ENCODE measurements at places on chromosomes 2 and 18.

DNA sequence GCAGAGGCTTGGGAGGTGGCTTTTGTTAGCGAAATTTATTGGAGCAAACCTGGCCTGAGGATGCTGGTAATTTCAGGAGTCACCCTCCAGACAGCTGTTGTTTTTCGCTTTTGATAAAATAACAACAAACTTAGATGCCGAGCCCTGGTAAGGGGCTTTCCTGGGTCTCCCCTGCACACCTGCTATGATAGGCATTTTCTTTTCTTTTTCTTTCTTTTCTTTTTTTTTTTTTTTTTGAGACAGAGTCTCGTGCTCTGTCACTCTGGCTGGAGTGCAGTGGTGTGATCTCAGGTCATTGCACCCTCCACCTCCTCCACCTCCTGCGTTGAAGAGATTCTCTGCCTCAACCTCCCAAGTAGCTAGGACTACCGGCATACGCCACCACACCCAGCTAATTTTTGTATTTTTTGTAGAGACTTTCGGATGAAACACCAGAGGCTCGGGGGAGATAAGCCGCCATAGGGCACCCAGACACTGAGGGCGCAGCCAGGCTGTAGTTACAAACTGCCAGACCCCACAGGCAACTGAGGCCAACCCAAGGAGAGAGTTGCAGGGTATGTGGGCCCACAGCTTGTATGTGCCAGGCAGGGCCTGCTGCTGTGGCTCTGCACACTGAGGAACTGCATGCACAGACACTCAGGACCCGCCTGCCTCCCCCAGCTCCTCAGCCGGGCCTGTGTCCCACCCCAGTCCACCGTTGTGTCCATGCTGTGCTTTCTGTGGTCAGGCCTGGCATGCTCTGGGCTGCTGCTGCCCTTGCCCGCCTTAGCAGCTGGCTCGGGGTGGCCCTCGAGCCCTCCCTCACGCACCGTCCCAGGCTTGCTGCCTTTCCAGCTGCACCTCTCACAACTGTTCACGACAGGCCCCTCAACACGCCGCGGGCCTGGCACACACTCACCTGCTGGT, 3.9 kb downstream of the GYPC start:
- DNase-seq, result no peak

DNA sequence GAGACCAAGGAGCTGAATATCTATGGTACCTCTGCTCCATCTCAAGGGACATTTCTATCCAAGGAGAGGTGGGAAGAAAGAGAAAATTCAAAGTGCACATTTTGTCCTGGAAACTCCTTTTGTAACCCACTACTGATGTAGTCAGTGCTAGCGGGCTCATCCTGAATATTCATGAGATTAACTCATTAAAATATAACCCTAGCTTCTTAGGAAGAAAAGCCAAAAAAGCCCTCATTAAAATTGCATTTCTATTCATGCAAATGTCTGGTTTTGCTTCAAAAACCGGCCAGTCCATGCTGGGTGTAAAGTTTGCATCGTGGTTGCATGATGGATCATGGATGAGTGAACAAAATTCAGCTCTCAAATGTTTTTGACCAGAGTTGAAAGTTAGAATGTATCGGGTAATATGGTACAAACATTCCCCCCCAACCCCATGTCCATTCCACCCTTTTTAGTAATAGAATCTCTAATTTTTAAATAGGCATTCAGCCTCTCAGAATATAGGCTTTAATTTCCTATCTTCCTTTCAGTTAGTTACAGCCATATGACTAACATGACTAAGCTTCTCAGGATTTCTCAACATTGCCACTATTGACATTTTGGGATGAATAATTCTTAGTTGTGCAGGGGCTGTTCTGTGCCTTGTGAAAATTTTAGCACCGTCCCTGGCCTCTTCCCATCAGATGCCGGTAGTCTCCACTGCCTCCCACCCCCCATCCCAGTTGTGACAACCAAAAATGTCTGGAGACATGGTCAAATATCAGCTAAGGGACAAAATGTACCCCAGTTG, 104.2 kb upstream of the RND3 start:
- no peak for DNase-seq

DNA sequence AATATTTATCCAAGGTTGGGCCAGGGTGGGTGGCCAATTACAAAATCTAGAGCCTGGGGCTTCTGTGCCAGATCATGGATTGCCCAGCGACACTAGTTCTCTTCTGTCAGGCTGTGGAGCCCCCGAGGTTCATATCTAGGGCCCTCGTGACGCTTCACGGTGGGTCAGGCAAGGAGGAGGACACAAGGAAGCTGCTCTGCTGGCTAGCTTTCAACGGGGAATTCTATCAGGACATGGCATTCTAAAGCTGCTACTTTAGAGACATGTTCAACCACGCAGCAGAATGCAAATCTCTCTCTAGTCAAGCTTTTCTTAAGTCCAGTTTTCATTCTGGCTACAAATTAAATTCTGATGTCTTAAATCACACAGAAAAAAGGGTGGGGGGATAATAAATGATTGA, 180.2 kb downstream of the THADA start:
- no peak for DNase-seq

DNA sequence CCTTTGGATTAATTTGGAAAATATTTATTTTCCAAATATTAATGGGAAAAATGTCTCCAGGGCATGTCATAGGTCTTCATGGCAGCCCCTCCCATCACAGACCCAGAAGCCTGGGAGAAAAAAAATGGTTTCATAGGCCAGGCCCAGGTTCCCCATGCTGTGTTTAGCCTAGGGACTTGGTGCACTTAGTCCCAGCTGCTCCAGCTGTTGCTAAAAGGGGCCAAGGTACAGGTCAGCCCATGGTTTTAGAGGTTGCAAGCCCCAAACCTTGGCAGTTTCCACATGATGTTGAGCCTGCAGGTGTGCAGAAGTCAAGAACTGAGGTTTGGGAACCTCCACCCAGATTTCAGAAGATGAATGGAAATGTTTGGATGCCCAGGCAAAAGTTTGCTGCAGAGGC, 309.6 kb downstream of the SOCS6 start:
- no peak for DNase-seq

GRCh38 chr18:79884963-79885728, 66.3 kb downstream of the SLC66A2 start:
- DNase-seq, result no peak

DNA sequence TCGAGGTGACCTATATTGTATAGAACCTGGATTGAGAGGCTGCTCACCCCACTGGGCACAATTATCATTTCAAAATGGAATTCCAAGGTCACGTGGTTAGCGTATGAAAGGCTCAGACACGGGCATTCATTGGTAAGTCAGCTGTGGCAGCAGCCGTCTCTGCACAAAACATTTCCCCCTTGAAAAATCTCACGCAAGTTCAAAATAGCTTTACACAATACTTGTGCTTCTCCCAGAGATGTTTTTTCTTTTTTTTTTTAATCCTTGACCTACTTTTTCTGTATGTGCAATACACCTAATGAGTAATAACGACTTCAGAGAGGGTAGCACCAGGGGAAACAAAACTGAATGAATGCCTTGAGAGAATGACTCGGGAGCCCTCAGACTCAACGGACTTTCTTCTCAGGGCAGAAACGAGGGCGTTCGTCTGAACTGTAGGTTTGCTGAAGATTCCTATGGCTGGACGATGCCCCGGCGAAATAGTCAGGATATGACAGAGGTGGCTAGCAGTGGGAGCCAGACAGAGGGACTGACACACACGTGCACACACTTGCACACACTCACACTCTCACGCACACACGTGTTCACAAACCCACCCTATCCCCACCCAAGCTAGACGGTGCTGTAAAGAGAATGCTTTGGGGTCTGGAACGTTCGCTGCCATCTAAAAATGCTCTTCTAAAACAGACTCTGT, 77.8 kb downstream of the PDCL3 start:
- DNase-seq, result no peak

- DNase-seq, result no peak
Observed at GRCh38 chr2:32958821-32959220, 12.1 kb downstream of the LTBP1 start.

- no peak for DNase-seq
Observed at GRCh38 chr2:50379351-50379750, 652.6 kb downstream of the NRXN1 start.

DNA sequence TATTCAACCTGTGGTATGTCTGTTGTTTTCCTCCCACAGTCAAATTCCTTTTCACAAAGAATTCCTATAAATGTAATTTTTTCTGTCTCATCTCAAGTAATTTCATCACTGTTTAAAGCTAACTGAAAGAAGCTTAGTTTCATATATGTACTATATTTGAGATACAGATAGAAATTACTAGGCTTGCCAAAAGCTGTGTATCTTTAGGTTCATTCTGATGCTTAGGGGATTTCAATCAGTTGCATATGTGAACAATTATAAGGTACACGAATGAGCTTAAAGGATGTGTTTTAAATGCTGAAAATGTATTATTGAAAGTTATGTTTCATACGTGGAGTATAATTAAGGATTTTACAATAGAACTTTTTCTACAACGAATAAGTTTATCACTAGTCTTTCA, 59.2 kb upstream of the DSG1 start:
- DNase-seq, result no peak

DNA sequence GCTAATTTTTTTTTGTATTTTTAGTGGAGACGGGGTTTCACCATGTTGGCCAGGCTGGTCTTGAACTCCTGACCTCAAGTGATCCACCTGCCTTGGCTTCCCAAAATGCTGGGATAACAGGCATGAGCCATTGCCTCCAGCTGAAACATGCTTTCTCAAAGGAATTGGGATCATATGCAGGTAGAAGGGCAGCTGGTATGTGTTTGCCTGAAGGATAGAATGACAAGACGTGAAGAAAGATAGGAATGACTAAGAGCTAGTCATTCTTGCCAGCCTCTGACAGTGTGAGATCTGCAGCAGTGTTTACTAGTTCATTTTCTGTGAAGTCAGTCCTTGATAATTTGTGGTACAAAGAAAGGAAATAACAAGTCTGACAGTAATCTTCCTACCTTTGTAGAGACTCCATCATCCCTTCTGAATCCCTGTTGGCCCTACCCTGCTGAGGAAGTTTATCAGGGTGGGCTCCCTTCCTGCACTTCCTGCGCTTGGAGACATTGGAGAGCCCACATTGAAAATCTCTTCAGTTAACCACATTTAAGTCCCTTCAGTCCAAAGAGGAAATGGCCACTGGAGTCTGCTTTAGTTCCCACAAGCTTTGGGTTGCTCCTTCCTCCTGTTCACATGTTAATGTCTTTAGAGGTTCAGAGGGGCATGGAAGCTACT, 14.7 kb downstream of the CFLAR start:
- no peak for DNase-seq

DNA sequence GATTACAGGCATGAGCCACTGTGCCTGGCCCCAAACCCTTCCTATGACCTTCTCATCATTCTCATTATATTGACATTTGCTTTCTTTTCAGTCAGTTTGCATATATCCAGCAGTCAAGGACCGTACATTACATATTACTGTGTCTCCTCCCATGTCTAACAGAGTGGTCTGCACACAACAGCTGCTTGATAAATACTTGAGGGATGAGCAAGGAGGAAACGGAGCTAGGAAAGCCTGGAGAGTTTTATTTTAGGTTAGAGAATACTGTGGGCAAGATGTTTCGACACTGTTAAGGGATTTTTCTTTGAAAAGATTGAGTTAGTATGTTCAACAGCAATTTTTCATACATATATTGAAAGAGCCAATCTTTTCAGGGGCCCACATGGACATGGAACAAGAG, 76.2 kb upstream of the CHRNA1 start:
- no peak for DNase-seq

DNA sequence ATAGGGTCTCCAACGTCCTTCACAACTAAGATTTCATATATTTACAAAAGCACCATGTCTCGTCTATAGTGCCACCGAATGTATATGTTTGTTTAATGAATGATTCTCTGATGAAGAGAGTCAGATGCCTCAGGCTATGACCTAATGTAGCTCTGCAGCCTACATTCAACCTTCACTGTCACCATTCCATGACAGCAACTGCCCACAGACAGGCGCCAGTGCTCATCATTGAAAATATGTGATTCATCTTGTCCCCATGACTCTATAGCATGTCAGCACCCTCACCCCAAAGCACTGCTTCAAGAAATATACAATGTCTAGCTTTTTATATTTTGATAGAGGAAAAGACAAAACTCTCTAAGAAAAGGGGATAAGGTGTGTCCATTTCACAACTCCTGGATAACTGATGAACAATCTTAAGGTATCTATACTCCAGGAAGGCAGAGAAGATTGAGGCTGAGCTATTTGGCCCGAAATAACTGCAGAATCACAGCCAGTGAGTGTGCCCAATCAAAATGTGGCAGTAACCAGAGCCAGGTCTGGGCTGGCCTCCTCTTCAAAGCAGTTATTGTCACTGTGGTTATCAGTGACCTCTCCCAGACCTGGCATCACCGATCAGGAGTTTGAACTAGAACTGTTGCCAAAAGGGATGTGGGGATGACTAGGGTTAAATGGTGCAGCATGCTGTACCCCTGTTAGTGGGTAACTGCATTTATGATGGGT, 246.6 kb downstream of the SETBP1 start:
- DNase-seq, result no peak

DNA sequence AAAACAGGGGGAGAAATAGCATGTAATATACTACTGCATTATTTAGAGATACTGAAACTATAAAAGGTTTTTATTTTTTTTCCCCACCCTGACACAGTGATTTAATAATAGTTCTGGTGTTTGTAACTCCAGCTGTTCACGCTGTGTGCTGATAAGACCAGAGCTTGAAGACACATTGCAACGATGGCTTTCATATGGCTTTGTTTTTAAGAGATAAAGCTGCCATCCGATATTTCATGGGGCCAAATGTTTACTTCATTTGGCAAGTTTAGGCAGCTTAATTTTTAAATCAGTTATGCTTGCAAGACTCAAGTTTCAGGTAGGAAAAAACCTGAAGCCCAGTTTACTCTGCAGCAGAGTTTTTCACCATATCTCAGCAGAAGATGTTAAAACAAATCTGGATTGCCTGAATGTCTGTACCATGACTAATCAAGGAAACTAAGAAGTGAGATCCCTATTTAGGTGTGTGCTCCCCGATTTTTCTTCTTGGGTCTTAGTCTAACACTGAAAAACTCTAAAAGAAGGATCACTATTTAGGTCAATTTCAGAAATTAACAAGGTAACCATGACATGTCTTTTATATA, 508.6 kb downstream of the PARD3B start:
- no peak for DNase-seq

- DNase-seq, result no peak
Observed at GRCh38 chr2:200158647-200159356, 147.7 kb upstream of the SPATS2L start.

DNA sequence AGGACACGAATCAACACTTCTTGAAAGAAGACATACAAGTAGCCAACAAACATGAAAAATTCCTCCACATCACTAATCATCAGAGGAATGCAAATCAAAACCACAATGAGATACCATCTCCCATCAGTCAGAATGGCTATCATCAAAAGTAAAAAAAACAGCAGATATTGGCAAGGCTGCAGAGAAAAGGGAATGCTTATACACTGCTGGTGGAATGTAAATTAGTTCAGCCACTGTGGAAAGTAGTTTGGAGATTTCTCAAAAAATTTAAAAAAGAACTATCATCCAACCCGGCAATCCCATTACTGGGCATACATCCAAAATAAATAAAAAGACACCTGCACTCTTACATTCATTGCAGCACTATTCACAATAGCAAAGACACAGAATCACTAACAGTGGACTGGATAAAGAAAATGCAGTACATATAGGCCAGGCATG, 78.7 kb downstream of the GRB14 start:
- DNase-seq, result no peak

- no peak for DNase-seq
Observed at GRCh38 chr2:172806493-172806892, 70.8 kb downstream of the RAPGEF4 start.

- no peak for DNase-seq
Observed at GRCh38 chr2:111025288-111025687, 95.4 kb upstream of the BCL2L11 start.
